COLO829 (cell line): ENCODE measurements at places on chromosomes 6 and 20.

GRCh38 chr20:47638851-47639250 is 137.2 kb downstream of the NCOA3 start:
- DNase-seq: no peak

- peak; percentile 76 for DNase-seq
Measured at GRCh38 chr6:8707956-8708772, 272.8 kb upstream of the SLC35B3 start.

DNA sequence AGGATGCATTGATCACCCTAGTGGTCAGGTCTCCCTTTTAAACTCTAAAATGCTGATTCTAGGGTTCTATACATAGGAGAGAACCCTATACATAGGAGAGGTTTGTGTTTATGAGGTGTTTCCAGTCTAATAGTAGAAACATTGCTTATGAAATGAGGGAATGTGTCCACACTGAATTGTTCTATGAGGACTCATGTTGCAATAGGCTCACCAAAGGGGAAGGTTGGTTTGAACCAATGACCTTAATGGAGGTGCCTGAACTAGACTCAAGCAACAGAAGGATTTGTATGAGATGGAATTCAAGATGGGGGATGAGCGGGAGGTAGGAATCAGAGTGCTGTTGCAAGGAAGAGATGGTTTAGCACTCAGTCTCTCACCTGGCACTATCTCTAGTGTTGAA is 33.5 kb upstream of the UBR2 start:
- DNase-seq: no peak

- no peak for DNase-seq
Measured at GRCh38 chr20:54389596-54390280, 85.7 kb upstream of the DOK5 start.

DNA sequence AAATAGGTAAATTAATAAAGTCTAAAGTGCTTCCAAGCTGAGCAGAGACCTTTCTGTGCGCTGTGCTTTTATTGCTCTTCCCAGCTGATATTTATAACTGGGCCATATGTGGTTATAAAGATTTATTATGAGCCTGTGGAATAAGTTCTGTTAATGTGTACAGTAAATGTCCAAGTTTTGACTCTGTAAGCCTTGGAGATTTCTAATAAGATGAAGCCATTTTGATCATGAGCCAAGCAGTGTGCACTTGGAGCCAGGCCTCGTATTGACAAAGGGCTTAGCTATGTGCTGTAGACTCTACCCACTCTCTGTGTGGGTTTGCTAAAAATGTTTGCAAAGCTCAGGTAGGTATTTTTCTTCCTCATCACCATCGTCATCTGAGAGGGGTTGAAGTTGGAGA is 361.1 kb downstream of the FOXA2 start:
- DNase-seq: no peak

DNA sequence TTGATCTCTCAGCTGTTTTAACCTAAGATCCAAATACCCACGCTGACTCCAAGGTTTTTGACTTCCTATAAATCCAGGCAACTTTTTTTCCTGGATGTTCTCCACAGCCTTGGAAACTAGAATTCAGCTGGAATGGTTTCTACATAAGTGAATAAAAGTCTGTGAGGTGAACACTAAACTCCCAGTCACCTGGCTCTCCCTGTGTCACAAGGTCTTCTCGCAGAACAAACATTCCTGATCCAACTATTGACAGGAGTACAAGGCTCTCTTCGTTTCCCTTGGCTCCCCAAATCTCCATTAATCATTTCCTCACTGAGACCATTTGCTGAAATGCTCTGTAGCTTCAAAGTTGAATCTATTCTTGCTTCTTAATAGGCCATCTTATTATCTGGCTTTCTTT is 265.7 kb downstream of the ADGRG6 start:
- no peak for DNase-seq

DNA sequence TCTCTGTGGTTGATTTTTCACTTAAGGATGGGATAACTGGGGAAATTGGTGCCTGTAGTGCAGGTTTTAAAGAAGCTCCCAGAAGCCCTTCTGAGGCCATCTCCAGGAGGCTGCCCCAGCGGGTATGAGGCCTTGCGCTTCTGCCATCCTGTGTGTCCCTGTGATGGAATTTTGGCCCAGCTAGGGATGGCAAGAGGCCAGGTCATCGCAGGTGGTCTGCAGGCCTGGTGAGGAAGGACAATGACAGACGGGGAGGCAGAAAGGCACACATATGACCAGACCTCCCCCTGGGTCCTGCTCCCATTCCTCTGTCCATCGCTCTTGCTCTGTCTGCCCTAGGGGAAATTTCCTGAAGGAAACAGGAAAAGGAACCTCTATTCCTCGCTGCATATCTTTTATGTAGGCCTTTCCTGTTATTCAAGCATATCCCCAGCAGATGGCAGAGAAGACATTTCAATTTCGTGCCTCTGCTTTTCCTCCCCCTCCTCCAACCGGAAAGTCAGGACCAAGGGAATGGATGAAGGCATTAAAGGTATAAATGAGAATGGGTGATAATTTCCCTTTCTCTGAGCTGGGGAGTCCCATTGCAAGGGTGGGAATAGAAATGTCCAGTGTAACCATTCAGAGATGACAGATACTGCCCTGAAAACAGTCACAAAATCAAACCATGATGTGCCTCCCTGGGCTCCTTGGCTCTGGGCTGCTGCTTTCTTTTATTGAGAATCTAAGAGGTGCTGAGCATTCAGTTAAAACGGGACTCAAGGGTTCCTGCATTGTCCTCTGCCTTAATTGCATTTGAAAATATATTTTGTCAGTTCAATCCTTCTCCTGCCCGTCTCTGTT is 17.6 kb upstream of the HLA-F start:
- peak; percentile 79 for DNase-seq

GRCh38 chr6:95517568-95517967 is 59.8 kb upstream of the MANEA start:
- no peak for DNase-seq
